Stimulated activated CD4-positive, alpha-beta T cell treated with anti-CD3 and anti-CD28 coated beads, TNF-alpha, amount 100 ng/mL, for 24 hours (primary cell): ENCODE measurements at places on chromosomes 4 and X.

- DNase-seq = no peak
Measured at GRCh38 chrX:108270739-108271396, 167.4 kb downstream of the COL4A6 start.

DNA sequence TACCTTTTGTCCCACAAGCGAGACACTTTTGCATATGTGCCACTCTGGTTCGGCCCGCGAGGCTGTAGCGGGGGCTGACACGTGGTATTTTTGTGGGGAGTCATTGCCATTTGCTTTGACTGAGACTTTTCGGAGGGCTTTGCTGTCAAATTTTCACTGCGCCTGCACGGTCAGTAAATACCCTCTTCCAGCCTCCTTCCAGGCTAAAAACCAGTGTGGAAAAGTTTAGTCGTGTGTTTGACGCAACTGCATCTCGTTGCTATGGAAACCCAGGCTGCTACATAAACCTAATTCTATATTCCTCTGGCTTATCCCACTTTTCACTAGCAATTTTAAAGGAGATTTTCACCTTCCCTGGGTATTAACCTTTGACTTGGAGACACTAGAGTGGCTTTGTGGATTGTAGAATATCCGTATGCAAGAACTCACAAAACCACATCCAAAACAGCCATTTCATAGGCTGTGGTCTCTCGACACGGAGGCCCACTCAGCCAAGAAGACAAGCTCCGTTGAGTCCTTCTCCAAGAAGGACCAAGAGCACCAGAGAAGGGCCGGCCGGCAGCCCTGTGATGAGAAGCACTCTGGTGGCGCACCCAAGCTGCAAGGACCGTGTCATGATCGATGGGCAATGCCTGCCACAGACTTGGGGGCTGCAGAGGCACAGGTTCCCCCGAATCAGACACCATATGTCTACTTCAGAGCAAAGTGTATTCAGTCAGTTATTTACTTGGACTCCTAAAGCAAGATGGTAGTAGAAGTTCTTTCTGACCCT, 38.4 kb upstream of the ENPP6 start:
- no peak for DNase-seq

DNA sequence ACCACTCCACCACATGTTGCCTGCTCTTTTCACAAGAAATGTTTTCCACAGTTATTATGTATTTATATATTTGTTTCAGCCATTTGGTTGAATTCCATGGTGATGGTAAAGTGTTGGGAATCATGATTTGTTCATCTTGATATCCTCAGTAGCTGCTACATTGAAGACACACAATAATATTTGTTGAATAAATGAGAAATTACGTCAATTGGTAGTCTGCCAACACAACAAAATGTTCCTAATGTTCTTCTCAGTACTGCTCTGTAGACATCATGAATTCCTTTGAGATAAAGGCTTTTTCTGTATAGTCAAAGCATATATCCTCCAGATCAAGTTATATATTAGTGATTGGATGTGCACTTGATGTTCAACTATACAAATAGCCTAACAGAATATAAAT, 29.5 kb downstream of the CXXC4 start:
- no peak for DNase-seq

- no peak for DNase-seq
Measured at GRCh38 chrX:15749642-15750610, 11.9 kb downstream of the CA5B start.

DNA sequence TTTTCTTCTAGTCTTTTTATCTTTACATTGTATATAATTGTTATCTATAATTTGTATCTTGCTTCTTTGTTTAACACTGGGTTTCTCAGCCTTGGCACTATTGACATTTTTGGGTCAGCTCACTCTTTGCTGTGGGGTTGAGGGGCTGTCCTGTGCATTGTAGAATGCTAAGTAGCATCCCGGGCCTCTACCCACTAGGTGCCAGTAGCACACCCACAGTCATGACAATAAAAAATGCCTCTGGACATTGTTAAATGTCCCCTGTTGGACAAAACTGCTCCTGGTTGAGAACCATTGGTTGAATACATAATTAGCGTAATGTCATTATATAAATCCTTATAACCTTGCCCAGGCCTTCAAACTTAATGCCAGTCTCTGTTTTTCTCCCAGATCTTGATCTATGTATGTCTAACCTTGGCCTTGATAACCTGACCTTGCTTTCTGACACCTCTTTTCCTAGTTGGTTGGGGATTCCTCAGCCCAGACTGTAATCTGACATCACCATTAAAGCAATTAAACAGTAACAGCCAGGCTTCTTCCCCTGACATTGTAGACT, 46.1 kb downstream of the DCX start:
- DNase-seq = no peak
